ENCODE measurements at places on chromosomes 6 and 20.

DNA sequence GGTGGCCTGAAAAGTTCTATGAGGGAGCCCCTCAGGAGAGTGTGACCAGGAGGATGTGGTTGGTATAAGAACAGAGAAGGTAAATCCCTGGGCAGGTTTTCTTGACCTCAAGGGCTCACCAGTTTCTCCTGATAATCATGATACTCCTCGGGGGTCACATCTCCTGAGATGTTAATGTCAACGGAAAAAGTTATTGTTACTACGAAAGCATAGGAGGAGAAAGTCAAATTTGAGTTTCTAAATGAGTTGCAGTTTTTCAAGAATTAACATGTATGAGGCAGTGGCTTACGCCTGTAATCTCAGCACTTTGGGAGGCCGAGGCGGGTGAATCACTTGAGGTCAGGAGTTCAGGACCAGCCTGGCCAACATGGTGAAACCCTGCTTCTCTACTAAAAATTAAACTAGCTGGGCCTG, 23.4 kb downstream of the MGME1 start:
- no peak for DNase-seq

GRCh38 chr6:11296449-11297375, 64.2 kb upstream of the NEDD9 start:
- DNase-seq = no peak

GRCh38 chr20:1164871-1165270, 19.9 kb downstream of the TMEM74B start:
- no peak for DNase-seq

- no peak for DNase-seq
Measured at GRCh38 chr6:15989397-15989796, 139.5 kb upstream of the MYLIP start.

GRCh38 chr6:125711013-125711675, 38.3 kb upstream of the HEY2 start:
- no peak for DNase-seq

DNA sequence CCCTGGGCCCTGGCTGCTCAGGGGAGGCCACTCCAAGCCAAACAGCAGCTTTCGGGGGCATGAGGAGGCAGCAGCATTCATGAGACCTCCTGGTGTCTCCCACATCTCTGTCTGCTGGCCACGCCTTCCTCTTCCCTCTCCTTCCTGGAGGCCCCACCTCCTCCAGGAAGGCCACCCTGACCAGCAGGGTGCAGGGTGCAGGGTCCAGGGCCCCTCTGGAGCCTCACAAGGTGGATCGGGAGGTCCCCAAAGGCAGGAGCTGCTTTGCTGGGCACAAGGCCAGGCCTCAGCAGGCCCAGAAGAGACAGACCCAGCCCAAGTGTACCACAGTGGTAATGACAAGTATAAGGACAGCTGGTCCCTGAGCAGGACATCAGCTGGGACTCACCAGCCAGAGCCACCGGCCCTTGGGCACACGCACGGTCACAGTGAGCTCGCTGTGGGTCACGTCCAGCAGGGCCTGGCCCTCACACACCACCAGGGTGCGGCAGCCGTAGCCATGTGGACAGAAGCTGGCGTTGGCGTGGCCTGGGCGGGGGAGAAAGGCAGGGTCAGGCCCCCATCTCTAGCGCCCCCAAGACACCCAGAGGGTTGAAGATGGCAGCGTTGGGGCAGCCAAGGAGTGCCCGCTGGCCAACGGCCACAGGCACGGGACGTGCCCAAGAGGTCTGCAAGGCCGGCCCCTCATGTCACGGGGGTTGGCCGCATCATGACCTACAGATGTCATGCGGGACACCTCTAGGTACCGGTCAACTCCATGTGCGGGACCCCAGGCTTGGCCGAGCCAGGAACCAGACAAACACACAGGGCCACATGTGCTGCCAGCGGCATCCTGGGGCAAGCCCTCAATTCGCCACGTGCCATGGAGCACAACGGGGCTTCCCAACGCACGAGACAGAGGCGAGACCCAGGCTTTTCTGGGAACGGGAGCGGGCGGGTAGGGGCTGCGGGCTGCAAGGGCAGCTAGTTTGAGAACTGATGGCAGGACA, 26.9 kb downstream of the ADRM1 start:
- no peak for DNase-seq

GRCh38 chr20:10898552-10898951, 224.8 kb upstream of the JAG1 start:
- DNase-seq = no peak

- no peak for DNase-seq
Measured at GRCh38 chr20:18272451-18272850, 15.9 kb upstream of the ZNF133 start.

DNA sequence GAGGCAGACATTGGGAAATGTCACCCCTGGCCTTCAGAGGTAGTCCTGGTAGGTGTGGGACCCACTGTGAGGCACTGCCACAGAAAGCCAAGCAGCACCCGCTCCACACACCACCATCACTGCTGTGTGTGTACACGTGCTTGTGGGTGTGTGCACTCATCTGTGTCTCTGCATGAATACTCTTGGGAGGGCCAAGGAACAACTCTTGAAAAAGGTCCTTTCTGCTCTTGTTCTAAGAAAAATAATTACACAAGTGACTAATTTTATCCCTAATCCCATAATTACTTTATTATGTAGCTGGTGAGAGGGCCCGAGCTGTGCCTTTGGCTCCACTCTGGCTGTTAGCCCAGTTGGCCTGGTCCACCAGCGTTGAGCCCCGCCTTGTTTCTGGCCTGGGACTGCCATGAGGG, 21.7 kb upstream of the EPB41L1 start:
- no peak for DNase-seq

DNA sequence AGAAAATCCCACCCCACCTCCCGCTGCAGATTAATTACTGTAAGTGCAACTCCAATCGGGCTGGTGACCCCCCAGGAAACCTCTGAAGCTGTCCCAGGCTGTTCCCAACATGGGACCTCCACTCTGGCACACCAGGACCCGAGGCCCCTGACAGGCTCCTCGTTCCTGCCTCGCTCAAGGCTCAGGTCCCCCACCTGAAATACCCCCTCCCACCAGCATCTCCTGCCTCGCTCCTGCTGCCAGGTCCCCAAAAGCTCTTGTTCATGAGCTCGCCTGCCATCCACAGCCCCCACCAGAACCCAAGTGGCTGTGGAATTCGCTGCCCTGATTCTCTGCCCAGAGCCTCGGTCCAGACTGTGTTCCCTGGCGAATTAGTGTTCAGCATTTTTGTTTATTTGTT, 26.1 kb downstream of the NPEPL1 start:
- no peak for DNase-seq

- no peak for DNase-seq
Measured at GRCh38 chr20:20454850-20455627, 87.1 kb downstream of the INSM1 start.
